Esophagus muscularis mucosa (tissue), 4 donors: ENCODE measurements at places on chromosomes 11 and 22. TPM values are rescaled to one million over a fixed set of nuclear protein-coding genes. Genes with fewer than 3 reads are reported as not detected.
A peak's percentile ranks its signal among the peaks of the same experiment; 100 is the strongest.

Gene DGCR6L
- total RNA-seq, result 58.5 TPM

Gene OR52A1
- total RNA-seq, result not detected

Gene GDPD4
- total RNA-seq, result not detected

Gene SULT4A1
- 1.2 TPM for total RNA-seq

Gene GAL3ST3
- 0.83 TPM for total RNA-seq

Gene SHISAL1
- 10.1 TPM for total RNA-seq

Gene UCP2
- total RNA-seq, result 37.6 TPM

Gene APOA5
- total RNA-seq, result not detected

Gene ASCL2
- total RNA-seq, result 0.83 TPM

Gene TRIM22
- total RNA-seq, result 27.1 TPM

Gene OR4A16
- total RNA-seq, result not detected

Gene NXPE1
- not detected for total RNA-seq

Gene SLC17A6
- total RNA-seq, result not detected

Gene ZNRD2
- 43.6 TPM for total RNA-seq

Gene OR52I2
- not detected for total RNA-seq

DNA sequence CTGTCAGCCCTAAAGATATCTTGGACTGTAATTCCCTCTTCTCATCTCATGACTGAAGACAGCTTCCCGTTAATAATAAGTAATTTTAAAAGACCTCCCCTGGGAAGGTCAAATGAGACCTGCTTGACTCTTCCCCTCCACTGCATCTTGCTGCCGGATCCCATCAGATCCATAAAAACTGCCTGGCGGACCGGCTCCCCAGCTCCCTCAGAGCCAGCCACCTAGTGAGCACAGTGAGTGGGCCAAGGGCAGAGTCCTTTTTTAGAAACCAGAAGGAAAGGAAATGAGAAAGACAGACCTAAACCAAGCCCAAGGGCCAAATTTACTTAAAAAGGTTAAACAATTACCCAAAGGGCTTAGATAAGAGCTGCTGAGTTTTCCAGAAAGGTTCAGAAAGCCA lies 595.3 kb downstream of the OPCML start:
- peaks cover 8% of the 10 kb centered on the region for H3K27me3 ChIP-seq
- H3K4me3 ChIP-seq, result no peak overlapping the region
- DNase-seq, result peak; percentile 21
- no peaks in the 10 kb centered on the region for H3K4me1 ChIP-seq
- no peaks in the 10 kb centered on the region for H3K36me3 ChIP-seq

GRCh38 chr11:35845860-35846259 lies 98.0 kb upstream of the LDLRAD3 start:
- no peaks in the 10 kb centered on the region for H3K27me3 ChIP-seq
- no peak overlapping the region for H3K4me3 ChIP-seq
- H3K27ac ChIP-seq, result no peak overlapping the region
- no peaks in the 10 kb centered on the region for H3K4me1 ChIP-seq
- H3K36me3 ChIP-seq, result no peaks in the 10 kb centered on the region

DNA sequence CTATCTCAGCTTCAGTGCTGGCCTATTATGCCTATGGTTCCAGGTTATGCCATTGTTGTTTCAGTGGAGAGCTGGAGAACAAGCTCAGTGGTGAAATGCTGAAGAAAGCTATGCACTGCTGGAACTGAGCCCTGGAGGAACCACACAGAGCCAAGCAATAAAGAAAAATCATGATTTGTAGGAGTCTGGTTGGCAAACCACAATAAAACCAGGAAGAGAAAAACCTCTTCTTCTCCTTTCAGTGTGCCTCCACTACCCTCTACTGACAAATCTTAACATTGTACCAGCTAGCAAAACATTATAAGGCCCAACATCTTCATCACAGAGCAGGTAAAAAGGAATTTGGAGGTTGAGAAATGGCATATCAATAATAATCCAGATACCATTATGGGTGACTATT lies 5.3 kb downstream of the OR51F2 start:
- H3K27ac ChIP-seq, result no peak overlapping the region
- H3K4me3 ChIP-seq, result no peak overlapping the region
- no peaks in the 10 kb centered on the region for H3K36me3 ChIP-seq
- no peak for DNase-seq

- H3K27ac ChIP-seq, result no peak overlapping the region
- H3K4me3 ChIP-seq, result no peak overlapping the region
- no peak for DNase-seq
Observed at GRCh38 chr11:18245396-18245795, 3.1 kb downstream of the SAA2 start.

DNA sequence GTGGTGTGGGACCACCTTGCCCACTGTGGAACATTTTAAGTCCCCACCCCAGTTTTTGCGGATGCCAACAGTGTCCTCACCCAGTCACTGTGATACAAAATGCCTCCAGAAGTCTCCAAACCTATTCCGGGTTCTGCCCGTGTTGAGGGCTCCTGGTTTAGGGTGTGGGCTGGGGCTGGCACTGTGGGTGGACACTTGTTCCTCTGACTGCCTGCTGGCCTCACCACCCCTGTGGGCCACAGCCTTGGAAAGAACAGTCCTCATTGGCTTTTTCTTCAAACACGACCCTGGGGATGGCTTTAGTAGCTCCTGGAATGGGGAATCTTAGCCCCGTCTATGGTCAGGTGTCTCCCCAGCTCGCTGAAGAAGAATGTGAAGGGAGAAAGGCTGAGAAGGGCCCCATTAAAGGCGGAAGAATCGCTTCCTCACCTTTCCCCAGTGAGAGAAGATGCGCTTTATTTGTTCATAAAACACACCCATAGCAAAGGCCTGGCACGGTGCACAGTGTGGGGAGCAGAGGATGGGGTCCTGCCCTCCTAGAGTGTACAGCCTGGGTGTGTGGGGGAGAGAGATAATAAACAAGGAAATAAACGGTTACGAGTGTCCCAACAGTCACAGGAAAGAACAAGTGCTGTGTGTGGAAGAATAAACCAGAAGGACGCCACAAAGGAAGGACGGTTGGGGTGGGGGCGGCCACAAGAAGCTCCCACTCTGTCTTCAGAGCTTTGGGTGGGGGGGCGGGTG lies 91.6 kb upstream of the SLC22A12 start:
- H3K36me3 ChIP-seq, result no peaks in the 10 kb centered on the region
- H3K27ac ChIP-seq, result no peak overlapping the region

GRCh38 chr11:33893711-33894397 lies 2.0 kb upstream of the LMO2 start:
- no peak overlapping the region for H3K4me3 ChIP-seq
- H3K27me3 ChIP-seq, result no peaks in the 10 kb centered on the region
- H3K4me1 ChIP-seq, result peaks cover 7% of the 10 kb centered on the region
- no peak for DNase-seq
- H3K27ac ChIP-seq, result no peak overlapping the region

- peaks cover 22% of the 10 kb centered on the region for H3K4me1 ChIP-seq
- no peaks in the 10 kb centered on the region for H3K27me3 ChIP-seq
- H3K4me3 ChIP-seq, result no peak overlapping the region
- H3K36me3 ChIP-seq, result no peaks in the 10 kb centered on the region
- H3K27ac ChIP-seq, result no peak overlapping the region
- peak; percentile 78 for DNase-seq
Observed at GRCh38 chr11:130789056-130789640, 127.1 kb downstream of the SNX19 start.

GRCh38 chr11:130520271-130520671 lies 71.8 kb downstream of the ADAMTS15 start:
- H3K4me1 ChIP-seq, result peaks cover 38% of the 10 kb centered on the region
- DNase-seq, result peak; percentile 90
- peak overlapping the region; percentile 36 for H3K27ac ChIP-seq
- no peaks in the 10 kb centered on the region for H3K36me3 ChIP-seq
- H3K27me3 ChIP-seq, result no peaks in the 10 kb centered on the region
- H3K4me3 ChIP-seq, result no peak overlapping the region

DNA sequence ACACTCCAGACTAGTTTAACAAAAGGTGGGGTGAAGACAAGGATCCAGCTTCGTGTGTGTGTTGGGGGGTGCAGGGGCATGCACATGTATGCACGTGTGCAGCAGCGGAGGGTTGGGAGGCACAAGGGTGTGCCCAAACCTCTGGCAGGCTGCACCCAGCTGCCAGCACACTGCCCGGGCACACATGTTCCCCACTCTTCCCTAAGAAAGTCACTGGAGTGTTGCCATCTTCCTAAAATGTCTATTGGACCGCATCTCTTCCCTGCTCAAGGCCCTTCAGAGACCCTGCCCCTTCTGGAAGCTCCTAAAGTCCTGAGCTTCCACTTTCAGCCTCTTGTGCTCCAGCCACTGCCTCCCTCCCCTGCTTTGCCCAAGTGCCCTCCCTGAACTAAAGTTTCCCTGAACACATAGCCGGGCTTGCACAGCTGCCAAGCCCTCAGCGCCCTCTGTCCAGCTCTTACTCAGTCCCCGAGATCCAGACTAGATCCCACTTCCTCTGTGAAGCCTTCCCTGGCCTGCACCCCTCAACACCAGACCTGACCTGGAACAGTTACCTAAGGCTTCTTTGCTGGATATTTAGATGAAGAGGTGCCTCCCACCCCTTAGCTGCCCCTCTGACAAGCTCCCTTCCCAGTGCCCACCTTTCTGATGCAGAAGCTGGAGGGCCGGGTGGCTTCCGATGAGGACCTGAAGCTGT lies 6.0 kb downstream of the CFL1 start:
- H3K4me3 ChIP-seq, result no peak overlapping the region
- no peak for DNase-seq
- H3K27me3 ChIP-seq, result no peaks in the 10 kb centered on the region

- no peak overlapping the region for H3K27ac ChIP-seq
- no peaks in the 10 kb centered on the region for H3K36me3 ChIP-seq
- DNase-seq, result no peak
- no peak overlapping the region for H3K4me3 ChIP-seq
Observed at GRCh38 chr11:33636104-33636503, 64.5 kb downstream of the C11orf91 start.

DNA sequence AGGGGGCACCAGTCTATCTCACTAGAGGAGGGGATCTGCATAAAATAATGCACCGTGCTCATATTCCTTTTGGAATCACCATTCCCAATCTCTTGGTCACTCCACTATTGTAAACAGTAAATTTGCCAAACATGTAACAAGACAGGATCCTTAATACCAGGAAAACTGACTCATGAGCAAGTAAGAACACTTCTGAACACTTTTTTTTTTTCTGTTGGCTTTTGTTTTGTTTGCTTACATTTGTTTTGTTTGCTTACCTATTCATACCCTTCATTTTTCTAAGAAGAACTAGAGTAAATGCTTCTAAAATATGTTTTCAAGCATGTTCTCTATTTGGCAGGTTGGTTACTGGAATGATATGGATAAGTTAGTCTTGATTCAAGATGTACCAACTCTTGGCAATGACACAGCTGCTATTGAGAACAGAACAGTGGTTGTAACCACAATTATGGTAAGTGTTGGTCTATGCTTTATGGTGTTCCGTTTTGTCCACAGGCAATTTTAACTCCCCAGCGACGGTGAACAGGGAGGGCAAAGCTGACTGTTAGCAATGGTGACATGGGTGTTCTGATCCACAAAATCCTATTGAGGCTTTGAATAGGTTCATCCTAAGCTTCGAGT lies 111.8 kb downstream of the MSANTD4 start:
- no peaks in the 10 kb centered on the region for H3K4me1 ChIP-seq
- H3K36me3 ChIP-seq, result no peaks in the 10 kb centered on the region

DNA sequence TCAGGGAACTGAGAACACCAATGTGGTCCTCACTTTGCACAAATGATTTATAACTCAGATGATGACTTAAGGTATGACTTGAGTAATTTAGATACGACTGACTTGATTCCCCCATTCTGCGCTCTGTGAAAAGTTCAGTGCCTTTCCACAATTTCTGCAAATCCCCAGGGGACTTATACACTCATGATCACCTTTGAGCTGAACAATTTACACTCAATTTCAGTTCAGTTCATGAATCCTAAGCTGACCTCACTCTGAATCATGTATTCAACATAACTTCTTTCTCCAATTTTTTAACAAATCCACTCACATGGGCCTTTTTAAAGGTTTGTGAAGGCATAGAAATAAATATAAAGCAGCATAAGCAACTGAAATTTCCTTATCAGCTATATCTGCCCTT lies 274.2 kb downstream of the FAM76B start:
- peak; percentile 24 for DNase-seq
- no peaks in the 10 kb centered on the region for H3K36me3 ChIP-seq
- peaks cover 29% of the 10 kb centered on the region for H3K4me1 ChIP-seq
- no peaks in the 10 kb centered on the region for H3K27me3 ChIP-seq
- H3K4me3 ChIP-seq, result no peak overlapping the region
- H3K27ac ChIP-seq, result no peak overlapping the region

- H3K4me3 ChIP-seq, result peak overlapping the region; percentile 43
- H3K4me1 ChIP-seq, result peaks cover 57% of the 10 kb centered on the region
- H3K27ac ChIP-seq, result peak overlapping the region; percentile 82
- DNase-seq, result peak; percentile 94
- no peaks in the 10 kb centered on the region for H3K27me3 ChIP-seq
- no peaks in the 10 kb centered on the region for H3K36me3 ChIP-seq
Observed at GRCh38 chr11:2807025-2807681, 78.4 kb downstream of the CDKN1C start.

GRCh38 chr11:62054484-62055121 lies 69.2 kb upstream of the INCENP start:
- no peaks in the 10 kb centered on the region for H3K27me3 ChIP-seq
- no peak overlapping the region for H3K4me3 ChIP-seq
- no peak for DNase-seq
- H3K4me1 ChIP-seq, result no peaks in the 10 kb centered on the region

DNA sequence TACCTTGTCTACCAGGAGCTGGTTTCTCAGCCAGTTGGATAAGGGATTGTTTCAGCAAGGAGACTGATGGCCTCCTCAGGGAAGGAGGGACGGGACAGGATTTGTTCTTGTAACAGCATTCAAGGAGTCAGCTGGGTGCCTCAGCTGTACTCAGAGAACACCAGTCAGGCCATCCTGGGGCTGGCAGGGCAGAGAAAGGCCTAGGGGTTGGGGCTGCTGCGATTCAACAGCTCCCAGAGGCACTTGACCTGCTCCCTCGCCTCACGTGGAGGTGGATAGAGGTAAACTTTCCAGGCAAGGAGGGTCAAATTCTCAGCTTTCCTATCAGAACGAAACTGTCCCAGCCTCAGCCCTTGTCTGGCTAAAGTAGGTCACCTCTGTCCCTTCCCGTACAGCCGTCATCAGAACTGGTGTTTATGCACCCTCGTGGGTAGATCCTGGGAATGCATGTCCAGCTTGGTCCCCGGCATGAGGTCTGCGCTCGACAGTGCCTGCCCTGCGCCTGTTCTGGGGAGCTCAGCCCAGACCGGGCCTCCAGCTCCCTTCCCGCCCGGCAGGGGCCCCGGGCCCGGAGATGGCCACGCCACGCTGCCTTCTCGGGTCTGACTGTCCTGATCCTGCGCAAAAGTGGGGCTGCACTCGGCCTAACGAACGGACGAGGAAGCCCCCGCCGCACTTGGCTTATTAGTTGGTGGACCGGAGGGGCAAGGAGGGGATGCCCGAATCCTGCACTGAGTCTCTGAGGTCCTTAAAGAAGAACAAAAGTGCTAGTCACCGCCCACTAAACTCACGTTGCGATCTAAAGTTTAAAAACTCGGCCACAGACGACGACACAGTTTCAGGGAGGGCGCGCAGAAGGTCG lies 762 bp upstream of the CCDC134 start:
- peaks cover 21% of the 10 kb centered on the region for H3K4me1 ChIP-seq
- H3K36me3 ChIP-seq, result no peaks in the 10 kb centered on the region
- peak overlapping the region; percentile 97 for H3K4me3 ChIP-seq
- no peaks in the 10 kb centered on the region for H3K27me3 ChIP-seq
- peak overlapping the region; percentile 90 for H3K27ac ChIP-seq
